Stomach (tissue), 19 donors: ENCODE measurements at places on chromosomes 6 and 20. TPM values are rescaled to one million over a fixed set of nuclear protein-coding genes. Genes with fewer than 3 reads are reported as not detected.

Gene DEFB121
- not detected for total RNA-seq

Gene GABRR2
- total RNA-seq = not detected

Gene HAO1
- total RNA-seq = not detected

DNA sequence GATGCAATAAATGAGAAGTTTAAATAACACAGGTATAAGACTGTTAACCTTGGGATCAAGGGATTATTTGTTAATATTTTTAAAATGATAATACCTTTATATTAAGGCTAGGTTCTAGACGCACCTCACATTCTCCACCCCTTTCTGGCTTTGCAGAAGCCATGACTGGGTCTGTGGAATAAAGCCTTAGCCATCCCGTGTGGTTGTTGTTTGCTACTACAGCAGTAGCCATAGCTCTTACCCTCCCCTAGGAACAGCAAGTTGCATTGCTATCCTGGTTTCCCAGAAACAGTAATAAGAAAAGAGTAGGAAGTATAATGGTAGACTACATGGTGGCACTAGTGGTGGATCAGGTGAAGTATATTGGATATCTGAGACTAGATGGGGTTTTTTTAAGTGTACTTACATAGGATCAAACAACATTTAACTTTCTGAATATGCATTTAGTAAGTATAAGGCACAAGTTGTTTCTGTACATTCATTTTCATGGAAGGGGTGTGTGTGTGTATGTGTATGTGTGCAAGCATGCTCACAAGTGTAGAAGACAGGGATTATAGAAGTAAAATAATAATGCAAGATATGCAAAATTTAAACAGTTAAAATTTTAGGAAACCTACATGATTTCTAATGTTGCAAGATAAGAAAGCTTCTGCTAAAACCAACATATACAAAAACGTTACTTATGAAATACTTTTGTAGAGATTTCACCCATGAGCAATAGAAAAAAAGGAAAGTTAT lies 384.2 kb downstream of the PRKN start:
- H3K4me3 ChIP-seq = no peak overlapping the region
- H3K36me3 ChIP-seq = no peaks in the 10 kb centered on the region
- no peak overlapping the region for H3K27ac ChIP-seq

DNA sequence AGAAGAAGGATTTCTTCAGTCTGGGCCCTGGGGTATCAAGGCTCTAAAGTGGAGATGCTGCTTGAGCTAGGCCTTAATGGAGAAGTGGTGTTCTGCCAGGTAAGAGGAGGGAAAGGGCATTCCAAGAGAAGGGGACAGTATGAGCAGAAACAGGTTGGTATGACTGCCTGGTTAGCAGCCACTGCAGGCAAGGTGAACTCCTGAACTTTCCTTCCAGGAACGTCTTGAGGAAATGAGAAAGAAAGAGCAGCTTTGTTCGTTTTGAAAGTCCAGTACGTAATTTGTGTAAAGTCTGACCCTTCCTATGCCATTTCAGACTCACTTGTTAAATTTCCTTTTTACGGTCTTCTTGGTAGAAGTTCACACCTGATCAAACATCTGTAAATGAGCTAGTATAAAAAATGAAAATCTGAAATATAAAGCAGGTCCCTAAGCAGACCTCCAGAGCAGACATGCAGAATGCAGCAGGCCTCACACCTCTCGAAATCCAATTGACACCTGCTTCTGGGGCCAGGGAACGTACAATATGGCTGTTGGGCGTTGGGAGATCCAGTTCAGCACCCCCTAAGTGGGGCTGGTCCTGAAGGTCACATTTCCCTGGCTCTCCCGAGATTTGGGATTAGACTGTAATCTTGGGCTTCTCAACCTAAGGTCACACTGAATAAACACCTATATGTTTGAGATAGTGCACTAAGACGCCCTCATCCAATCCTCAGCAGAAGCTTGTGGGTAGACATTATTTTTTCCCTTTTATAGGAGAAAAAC lies 33.6 kb downstream of the MYLK4 start:
- H3K27ac ChIP-seq = no peak overlapping the region
- DNase-seq = no peak
- H3K27me3 ChIP-seq = no peaks in the 10 kb centered on the region
- no peak overlapping the region for H3K4me3 ChIP-seq
- H3K36me3 ChIP-seq = no peaks in the 10 kb centered on the region

DNA sequence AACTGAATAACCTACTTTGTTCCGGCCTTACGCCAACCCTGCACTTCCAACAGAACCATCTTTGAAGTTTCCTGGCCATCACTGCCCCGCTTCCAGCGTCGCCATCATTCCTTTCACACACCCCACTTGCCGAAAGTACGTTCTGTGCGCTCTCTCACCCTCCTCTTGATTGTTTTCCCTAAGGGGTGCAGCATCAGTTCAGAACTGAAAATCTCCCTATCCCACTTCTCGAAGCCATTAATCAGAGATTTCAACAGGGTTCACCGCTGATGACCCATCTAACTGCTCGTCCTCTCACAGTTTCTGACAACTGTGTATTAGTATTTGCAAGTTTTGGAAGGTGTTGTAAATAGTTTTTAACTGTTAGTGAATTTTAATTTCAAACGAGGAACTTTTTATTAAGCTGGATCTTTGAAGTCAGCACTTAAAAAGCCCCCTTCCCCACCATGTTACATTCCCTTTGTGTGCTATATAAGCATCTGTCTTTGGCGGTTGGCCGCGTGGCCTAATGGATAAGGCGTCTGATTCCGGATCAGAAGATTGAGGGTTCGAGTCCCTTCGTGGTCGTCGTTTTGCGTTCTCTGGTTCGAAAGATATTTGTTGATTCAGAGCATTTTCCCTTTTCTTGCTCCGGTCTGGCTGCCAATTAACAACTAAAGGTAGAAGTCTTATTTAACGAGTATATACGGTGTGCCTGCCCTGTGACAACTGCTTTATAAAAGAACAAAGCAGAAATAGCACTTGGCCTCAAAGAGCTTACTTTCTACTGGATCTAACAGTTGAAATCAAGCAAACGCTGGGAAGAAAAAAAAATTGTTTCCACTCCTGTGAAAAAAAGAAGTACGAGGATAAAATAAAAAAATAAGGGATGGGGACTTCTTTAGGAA lies 42.6 kb downstream of the TRIM27 start:
- no peak overlapping the region for H3K27ac ChIP-seq
- DNase-seq = peak; percentile 61

- H3K27ac ChIP-seq = no peak overlapping the region
- no peak overlapping the region for H3K4me3 ChIP-seq
- no peaks in the 10 kb centered on the region for H3K4me1 ChIP-seq
- no peaks in the 10 kb centered on the region for H3K27me3 ChIP-seq
Measured at GRCh38 chr6:54579011-54579410, 267.6 kb upstream of the FAM83B start.

DNA sequence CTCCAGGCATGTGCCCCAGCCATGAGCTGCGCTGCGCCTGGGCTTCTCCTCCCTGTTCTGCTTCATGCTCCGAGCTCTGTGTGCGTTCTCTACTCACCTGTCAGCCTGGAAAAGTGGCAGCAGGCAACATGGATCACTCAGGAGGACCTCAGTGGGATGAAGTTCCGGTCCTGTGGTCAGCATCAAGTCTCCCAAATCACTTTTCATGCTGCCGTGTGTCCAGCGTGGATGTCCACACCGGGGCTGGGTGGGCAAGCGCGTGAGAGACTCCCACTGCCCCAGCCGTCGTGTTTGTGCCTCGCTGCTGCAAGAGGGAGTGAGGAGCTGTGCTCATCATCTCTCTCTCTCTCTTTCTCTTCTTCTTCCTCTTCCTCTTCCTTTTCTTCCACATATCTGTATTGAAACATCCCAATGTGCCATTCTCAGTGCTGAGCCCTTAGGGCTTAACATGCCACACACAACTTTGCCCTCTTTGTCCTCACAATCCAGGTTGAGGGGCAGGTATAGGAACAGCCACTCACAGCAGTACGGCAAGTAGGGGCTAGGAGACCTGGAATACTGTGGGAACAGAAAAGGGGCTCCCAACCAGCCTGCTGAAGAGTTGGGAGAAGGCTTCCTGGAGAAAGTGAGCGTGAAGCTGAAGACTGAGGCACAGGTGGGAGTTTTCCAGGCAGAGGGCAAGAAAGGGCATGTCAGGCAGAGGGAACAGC lies 3.8 kb upstream of the PDYN start:
- peaks cover 24% of the 10 kb centered on the region for H3K27me3 ChIP-seq
- no peak for DNase-seq
- H3K27ac ChIP-seq = no peak overlapping the region

DNA sequence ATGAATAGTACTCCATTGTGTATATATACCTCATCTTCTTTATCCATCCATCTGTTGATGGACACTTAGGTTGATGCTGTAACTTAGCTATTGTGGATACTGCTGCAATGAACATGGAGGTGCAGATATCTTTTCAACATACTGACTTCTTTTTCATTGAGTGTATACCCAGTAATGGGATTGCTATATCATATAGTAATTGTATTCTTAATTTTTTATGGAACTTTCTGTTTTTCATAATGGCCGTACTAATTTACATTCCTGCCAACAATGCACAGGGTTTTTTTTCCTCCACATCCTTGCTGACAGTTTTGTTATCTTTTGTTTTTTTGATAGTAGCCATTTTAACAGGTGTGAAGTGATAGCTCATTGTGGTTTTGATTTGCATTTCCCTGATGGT lies 5.2 kb downstream of the CCN2 start:
- H3K27ac ChIP-seq = no peak overlapping the region
- peaks cover 4% of the 10 kb centered on the region for H3K27me3 ChIP-seq
- no peak for DNase-seq
- peaks cover 3% of the 10 kb centered on the region for H3K4me1 ChIP-seq
- no peak overlapping the region for H3K4me3 ChIP-seq

- H3K4me3 ChIP-seq = no peak overlapping the region
- no peak for DNase-seq
- no peaks in the 10 kb centered on the region for H3K36me3 ChIP-seq
- H3K27me3 ChIP-seq = no peaks in the 10 kb centered on the region
Measured at GRCh38 chr6:148240861-148241477, 101.7 kb upstream of the SASH1 start.

DNA sequence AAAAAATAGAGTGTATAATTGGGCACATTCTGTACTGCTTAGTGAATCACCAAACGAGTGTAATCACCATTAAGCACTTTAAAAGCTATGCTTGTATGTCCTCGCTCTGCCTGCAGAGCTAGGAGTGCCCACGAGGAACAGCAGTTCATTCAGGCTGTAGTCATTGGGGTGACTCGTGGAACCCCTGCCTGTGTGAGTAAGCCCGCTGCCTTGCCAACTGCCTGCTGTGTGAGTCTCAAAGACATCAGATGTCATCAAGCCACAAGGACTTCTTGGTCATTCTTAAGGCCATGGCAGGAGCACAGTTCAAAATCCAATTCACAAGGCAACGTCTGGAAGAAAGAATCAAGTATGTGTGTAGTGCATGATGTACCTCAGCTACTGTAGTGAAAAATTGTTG lies 60.4 kb downstream of the FOXO3 start:
- no peak for DNase-seq
- H3K36me3 ChIP-seq = no peaks in the 10 kb centered on the region
- no peak overlapping the region for H3K4me3 ChIP-seq
- peaks cover 49% of the 10 kb centered on the region for H3K4me1 ChIP-seq
- no peaks in the 10 kb centered on the region for H3K27me3 ChIP-seq

GRCh38 chr6:143405373-143406154 lies 44.9 kb downstream of the ADAT2 start:
- no peak for DNase-seq
- H3K36me3 ChIP-seq = no peaks in the 10 kb centered on the region
- no peak overlapping the region for H3K4me3 ChIP-seq
- H3K27me3 ChIP-seq = no peaks in the 10 kb centered on the region

GRCh38 chr6:25700761-25701160 lies 48.7 kb downstream of the SCGN start:
- no peaks in the 10 kb centered on the region for H3K36me3 ChIP-seq
- DNase-seq = no peak
- H3K4me3 ChIP-seq = no peak overlapping the region
- no peak overlapping the region for H3K27ac ChIP-seq

DNA sequence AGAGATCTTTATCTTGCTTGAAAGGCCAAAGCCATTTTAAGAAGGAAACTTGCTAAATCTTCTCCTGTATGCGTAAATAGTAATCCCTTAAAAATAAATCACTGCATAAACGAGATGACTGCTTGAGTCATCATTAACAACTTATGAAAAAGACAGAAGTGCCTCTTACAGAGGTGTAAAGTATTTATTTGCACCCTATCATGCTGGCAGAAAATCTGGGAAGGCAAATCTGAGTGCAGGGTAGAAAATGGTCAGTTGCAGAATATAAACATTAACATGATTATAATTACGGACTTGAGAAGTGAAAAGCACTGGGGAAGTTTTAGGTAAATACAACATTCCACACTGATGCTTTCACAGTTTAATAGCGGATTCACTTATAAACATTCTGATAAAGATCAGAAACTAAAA lies 67.5 kb upstream of the FBXO30 start:
- no peak overlapping the region for H3K4me3 ChIP-seq
- no peak for DNase-seq
- H3K27me3 ChIP-seq = no peaks in the 10 kb centered on the region

- DNase-seq = no peak
- H3K4me3 ChIP-seq = no peak overlapping the region
- no peaks in the 10 kb centered on the region for H3K36me3 ChIP-seq
- H3K4me1 ChIP-seq = no peaks in the 10 kb centered on the region
- no peak overlapping the region for H3K27ac ChIP-seq
- H3K27me3 ChIP-seq = no peaks in the 10 kb centered on the region
Measured at GRCh38 chr6:47769982-47770381, 11.8 kb upstream of the OPN5 start.

DNA sequence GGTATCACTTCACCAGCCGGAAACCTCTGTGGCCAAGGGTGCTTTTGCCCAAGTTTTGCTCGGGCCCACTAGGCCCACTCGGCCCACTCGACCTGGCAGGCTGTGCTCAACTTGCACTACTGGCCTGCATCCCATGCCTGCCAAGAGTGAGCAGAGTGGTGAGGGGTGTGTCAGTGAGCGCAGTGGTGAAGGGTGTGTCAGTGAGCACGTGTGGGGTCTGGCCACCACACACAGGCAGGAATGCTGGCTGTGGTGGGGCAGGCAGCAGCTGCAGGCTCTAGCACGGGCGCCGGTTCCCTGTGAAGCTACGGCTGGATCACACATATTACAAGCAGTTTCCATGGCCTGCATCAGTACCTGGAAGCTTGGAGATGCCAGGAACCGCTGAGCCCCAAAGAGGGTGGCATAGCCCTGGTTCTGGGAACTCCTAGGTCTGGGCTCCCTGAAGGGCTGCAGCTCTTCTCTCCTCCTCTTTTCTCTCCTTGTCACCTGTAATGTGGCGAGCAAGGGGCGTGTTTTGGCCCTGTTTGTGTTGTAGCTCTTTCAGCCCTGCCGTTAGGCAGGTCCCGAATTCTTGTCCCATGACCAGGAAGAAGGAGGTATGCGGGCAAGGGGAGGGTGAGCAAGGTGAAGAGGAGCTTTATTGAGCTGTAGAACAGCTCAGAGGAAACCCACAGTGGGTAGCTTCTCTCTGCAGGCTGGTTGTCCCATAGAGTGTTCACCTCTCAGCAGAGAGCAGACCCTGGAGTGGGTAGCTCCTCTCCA lies 51.0 kb upstream of the CLDN20 start:
- H3K27me3 ChIP-seq = no peaks in the 10 kb centered on the region
- H3K27ac ChIP-seq = no peak overlapping the region
- H3K36me3 ChIP-seq = no peaks in the 10 kb centered on the region

GRCh38 chr6:148407372-148407771 lies 64.7 kb downstream of the SASH1 start:
- peak; percentile 57 for DNase-seq
- no peak overlapping the region for H3K4me3 ChIP-seq
- peaks cover 9% of the 10 kb centered on the region for H3K4me1 ChIP-seq
- peak overlapping the region; percentile 61 for H3K27ac ChIP-seq
- H3K36me3 ChIP-seq = no peaks in the 10 kb centered on the region
- H3K27me3 ChIP-seq = no peaks in the 10 kb centered on the region

GRCh38 chr6:159282421-159282820 lies 113.2 kb downstream of the FNDC1 start:
- H3K4me3 ChIP-seq = no peak overlapping the region
- no peaks in the 10 kb centered on the region for H3K36me3 ChIP-seq
